ENCODE measurements at places on chromosomes 7 and 10.

GRCh38 chr7:4439444-4439843 lies 242.7 kb upstream of the FOXK1 start:
- DNase-seq: no peak

GRCh38 chr7:39606352-39606751 lies 17.0 kb upstream of the RALA start:
- no peak for DNase-seq

DNA sequence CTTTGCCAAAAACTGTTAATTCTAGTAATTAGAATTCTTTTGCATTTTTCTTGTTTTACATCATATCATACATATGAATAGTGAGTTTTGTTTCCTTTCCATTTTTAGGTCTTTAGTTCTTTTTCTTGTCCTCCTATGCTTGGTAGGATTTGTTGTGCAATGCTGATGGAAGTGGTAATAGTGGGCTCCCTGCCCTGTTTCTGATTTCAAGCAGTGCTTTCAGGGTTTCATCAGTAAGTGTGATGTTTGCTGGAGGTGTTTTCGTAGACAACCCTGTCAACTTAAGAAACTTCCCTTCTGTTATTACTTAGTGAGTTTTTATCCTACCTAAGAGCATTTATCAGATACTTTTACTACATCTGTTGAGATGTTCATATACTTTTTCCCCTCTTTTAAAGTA lies 50.5 kb downstream of the CSGALNACT2 start:
- no peak for DNase-seq

GRCh38 chr10:131077031-131077430 lies 234.5 kb downstream of the TCERG1L start:
- no peak for DNase-seq

DNA sequence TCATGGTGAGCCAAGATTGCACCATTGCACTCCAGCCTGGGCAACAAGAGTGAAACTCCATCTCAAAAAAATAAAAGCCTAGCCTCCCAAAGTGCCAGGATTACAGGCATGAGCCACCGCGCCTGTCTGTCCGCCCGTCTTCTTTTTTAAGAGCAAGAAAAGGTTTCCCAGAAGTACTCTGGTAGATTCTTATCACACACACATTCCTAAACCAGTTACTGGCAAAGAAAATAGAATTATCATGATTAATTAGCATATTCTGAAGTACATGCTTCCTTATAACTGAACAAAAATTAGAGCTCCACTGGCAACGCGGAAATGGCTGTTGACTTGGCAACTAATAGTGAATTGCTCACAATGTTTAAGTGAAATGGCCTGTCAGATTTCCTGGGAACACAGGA lies 87.0 kb downstream of the ADK start:
- DNase-seq: no peak
